CD8-positive, alpha-beta T cell (primary cell): ENCODE measurements at places on chromosomes 2 and 18. TPM values are rescaled to one million over a fixed set of nuclear protein-coding genes. Genes with fewer than 3 reads are reported as not detected.
A peak's percentile ranks its signal among the peaks of the same experiment; 100 is the strongest.

ALPP gene
- not detected for total RNA-seq

HDAC4 gene
- 28.3 TPM for total RNA-seq

GREB1 gene
- 0.57 TPM for total RNA-seq

PCARE gene
- total RNA-seq, result not detected

PLCL1 gene
- total RNA-seq, result 8.3 TPM

DNA sequence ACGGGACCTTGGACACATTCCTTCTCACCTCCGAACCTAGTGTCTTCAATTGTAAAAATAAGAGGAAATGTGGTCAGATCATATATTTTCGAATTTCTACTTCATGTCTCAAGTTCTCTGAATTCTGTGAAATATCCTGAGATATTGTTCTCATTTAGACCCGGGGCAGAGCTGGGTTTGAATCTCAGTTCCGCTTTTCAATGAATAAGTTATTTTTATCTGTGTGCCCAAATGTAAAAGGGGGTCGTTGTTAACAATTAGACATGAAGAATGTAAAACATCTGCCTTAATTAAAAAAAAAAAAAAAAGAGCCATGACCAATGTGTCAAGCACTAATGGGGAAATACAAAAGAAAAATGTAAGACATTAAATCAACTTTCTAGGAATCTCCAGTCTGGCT, 48.9 kb upstream of the BCL11A start:
- no peak for DNase-seq

DNA sequence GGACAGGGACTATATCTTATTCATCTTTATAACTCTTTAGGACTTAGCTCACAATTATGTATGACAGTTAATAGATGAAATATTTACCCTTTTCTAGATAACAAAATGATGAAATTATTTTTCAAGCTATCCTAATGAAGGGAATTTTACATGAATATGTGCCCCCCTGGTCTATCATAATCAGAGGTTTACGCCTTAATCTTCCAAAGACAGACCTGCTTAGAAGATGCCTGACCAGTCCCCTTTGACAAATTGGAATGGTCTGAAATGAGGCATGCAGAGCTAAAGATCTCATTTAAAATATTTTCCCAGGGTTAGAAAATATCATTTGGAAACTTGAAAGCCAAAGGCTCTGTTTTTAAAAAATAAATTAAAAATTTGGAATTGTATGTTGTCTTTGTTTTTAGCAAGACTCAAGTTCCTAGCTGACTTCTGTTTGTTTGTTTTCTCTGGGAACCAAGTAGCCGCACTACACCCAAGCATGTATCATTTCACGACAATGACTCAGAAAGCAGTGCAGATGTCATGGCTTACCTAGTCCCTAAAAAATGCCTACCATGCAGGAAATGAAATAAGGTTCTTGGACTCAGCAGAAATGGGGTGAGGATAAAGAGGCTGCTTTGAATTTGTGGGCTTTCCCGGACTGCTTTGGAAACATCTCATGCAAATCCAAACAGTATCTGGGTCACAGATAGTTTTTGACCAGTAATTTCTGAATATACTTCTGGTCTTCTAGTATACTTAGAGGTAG, 162.1 kb downstream of the ZEB2 start:
- no peak for DNase-seq

UGT1A4 gene
- total RNA-seq, result not detected

ALK gene
- total RNA-seq, result not detected

DNA sequence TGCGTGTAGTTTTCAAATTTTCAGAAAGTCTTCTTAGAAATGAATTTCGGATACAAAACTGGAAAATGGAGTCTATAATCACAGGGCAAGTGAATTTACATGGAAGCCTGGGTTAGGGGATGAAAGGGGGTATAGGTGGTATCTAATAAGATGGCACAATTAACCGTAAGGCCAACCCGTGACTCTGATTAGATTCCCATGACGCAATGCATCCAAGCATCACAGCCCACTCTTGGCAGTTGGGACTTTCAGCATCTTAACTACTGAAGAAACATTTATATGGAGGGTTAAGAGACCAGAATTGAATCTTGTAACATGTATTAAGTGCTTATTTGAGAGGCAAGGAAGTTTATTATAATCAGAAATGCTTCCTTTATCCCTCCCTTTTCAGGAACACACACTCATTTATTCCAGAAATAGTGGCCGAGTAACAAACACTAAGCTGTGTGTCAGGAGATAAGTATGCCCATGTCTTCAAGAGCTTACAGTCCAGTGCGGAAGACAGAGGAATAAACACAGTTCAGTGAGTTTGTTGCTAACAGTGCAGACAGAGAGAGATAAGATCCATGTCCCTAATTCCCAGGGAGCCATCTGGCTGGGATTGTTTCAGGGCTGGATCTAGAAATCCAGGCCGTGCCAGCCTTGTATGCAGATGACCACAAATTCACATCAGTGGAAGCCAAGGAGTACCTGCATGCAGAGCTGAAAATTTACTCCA, 151.2 kb downstream of the ANTXR1 start:
- no peak for DNase-seq

KLHL29 gene
- total RNA-seq, result 0.81 TPM

GRCh38 chr2:12723736-12724463, 7.2 kb downstream of the TRIB2 start:
- no peak for DNase-seq

- no peak for DNase-seq
These were observed 52.6 kb downstream of the CXCR4 start for GRCh38 chr2:136065384-136065783.

- DNase-seq, result no peak
These were observed 150.9 kb upstream of the CYRIA start for GRCh38 chr2:16816522-16816921.

ZNF532 gene
- total RNA-seq, result 3.7 TPM

GRCh38 chr2:182132605-182133004, 147.0 kb downstream of the PPP1R1C start:
- no peak for DNase-seq

ERMN gene
- 20.7 TPM for total RNA-seq

DNA sequence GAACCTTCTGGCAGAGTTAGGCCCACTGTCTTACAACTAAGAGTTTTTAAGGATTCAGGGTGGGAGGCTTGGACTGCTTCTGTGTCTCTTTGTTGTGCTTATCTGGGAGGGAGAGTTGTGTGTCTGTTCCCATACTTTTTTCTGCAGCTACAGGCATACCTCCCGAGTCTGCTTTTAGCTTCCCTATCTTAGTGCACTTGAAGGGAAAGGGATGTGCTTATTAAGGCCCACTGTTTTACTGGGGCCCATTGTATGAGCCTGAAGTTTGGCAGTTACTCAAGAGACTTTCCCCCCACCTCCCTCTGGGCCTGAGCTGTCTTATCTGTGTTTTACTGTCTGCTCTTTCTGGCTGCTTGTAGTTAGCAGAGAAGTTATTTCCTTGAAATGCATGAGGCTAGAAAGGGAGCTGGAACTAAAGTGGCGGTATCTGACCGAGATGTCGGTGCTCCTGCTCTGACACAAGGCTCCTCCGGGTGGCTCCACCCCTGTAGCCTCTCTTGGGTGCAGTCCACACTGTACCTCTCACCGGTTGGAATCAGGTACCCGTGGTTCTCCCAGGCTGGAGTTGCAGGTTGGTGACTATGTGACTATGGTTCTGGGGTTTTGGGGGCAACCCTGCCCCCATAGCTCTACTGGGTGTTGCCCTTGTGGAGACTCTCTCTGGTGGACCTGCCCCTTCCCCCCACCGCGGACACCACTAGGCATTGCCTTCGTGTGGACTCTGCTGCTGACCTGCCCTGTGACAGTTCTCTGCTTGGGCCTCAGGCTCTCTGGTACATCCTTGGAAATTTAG, 12.9 kb downstream of the UBR3 start:
- no peak for DNase-seq

CYS1 gene
- not detected for total RNA-seq

KLHL41 gene
- not detected for total RNA-seq

DNA sequence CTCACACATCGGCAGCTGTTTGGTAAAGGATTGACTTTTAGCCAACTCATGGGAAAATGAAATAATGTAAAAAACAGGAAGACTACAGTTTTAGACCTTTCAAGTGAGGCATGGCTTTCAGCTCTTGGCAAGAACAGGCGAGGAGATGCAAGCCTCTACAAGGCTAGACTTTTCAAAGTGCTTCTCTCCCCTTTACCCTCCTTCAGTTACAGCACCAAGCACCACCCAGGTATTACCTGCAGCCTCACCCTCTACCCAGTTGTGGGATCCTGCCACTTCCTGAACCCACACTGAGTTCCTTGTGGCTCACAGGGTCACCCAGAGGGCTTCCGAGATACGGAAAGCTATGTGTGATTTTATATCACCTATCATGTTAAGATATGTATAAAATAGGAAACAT, 14.7 kb downstream of the UGT1A10 start:
- no peak for DNase-seq

DNA sequence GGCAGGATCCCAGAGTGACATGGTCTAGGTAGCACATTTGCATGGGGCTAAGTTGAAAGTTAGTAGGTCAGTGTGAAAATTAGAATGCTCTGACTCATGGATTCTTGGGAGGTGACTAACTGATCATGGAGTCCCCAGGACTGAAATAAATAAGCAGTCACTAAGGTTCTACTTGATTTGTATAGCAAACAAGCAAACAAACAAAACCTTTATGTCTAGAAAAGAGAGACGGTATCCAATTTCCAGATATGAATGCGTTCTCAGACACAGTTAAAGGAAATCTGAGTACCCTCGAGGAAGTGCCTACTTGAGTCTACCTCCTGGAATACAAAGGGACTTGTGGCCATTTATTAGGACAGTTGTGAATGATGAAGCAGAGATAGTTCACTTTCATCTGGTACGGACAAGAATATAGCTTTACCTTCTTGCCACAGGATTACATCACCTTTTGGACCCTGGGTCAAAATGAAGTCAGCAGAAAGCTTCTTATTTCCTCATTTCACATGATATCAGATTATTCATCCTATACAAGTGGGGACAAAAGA, 54.3 kb upstream of the AGPS start:
- no peak for DNase-seq

DNA sequence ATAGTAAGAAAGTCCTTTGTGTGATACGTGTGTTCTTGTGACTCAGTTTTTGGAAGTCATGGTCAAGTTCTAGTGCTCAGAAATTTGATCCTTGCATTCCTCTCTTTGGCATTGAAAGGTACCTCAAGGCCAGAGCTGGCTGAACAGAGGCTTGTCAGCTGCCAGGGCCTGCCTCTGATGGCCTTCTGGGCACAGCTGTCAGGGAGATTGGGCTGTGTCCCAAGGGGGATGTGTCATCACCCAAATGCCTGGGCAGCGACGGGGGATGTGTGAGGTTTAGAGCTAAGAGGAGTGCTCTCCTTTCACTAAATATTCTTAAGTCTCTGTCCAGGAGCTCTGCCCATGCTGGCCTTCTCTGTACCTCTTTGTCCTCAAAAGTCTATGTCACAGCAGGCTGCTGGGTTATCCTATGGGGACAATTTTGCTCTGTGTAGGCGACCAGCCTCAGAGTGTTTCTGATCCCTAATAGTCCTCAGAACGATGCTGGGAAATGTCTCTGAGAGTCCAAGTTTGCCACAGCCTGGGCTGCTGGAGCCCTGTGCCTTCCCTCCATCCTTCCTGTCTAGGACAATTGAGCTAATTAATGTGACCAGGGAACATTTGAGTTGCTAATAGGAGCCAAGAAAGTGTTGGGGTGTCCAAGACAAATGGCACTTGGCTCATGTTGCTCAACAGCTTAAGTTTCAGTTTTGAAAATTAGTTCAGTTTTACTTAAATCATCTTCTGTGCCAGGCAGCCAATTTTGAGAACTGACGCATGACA, 115.4 kb upstream of the ZNF521 start:
- DNase-seq, result no peak

DNA sequence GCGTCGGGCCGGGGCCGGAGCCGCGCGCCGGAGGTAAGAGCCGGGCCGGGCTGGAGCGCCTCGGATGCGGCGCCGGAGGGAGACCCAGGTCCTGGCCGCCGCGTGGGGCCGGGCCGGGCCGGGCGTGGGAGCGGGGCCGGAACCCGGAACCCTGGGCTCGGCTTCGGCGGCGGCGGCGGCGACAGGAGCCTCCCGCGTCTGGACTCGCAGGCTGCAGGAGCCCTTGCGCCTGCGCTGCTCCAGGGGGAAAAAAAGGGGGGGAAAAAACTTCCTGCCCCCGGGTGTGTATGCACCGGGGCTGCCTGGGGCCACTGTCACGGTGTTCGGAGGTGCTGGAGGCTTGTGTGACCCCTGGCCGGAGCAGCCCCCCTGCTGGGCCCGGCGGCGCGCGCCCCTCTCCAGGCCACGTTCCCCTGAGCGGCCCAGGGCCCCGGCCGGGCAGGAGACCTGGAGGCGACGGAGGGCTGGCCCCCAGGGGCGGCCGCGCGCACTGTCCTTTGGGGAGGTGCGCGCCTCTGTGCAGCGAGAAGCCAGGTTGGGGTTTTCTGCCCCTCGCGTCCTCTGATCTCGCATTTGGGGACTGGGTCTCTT, 864 bp downstream of the KLHL29 start:
- no peak for DNase-seq

EVX2 gene
- total RNA-seq, result not detected

DNA sequence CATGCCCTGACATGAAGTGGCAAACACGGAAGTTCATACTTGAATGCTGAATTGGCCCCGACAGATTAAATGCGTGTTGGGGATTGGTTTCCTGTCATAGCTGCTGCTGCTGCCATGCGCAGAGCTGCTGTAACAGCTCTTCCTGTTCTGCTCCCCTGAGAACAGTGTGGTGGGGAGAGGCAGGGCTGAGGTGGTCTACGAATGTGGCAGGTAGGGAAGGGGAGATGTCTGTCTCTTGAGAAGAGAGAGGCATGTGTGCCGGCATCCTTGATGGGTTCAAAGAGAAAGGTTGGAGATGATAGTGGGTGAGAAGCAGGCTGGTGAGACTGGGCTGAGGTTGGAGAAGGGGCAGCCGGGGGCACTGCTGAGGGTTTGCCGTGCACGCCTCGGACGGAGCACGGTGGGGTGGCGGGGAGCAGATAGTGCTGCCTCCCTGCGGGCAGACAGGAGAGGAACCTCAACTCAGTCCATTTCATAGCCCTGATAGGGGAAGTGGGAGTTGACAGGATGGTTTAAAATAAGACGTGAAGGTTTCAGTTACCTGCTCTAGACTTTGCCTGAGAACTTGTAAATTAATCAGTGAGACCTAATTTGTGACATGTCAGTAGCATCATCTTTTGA, 46.1 kb downstream of the TMEM185B start:
- DNase-seq, result peak; percentile 89

GRCh38 chr2:3265471-3265870, 112.1 kb downstream of the EIPR1 start:
- no peak for DNase-seq

KIF1A gene
- total RNA-seq, result not detected
